ENCODE measurements at places on chromosomes 13 and 19. TPM values are rescaled to one million over a fixed set of nuclear protein-coding genes. Genes with fewer than 3 reads are reported as not detected.

HSH2D gene
- 0.38 TPM for total RNA-seq

GMIP gene
- 18.6 TPM for total RNA-seq

IGFL1 gene
- total RNA-seq = not detected

CEACAM7 gene
- not detected for total RNA-seq

MAP4K1 gene
- total RNA-seq = 7.1 TPM

RNF113B gene
- not detected for total RNA-seq

ATP4B gene
- total RNA-seq = not detected

COL5A3 gene
- total RNA-seq = 50.0 TPM

C1QTNF9 gene
- 0.34 TPM for total RNA-seq

WDR87 gene
- not detected for total RNA-seq

SIGLEC11 gene
- total RNA-seq = 3.3 TPM

IGFL2 gene
- total RNA-seq = not detected

TYK2 gene
- total RNA-seq = 87.9 TPM

CLEC17A gene
- total RNA-seq = not detected

PLIN4 gene
- 961 TPM for total RNA-seq

CD70 gene
- not detected for total RNA-seq

NKG7 gene
- 1.7 TPM for total RNA-seq

ZNF439 gene
- 5.1 TPM for total RNA-seq

LILRB1 gene
- 2.4 TPM for total RNA-seq

PDE4A gene
- total RNA-seq = 14.3 TPM

HIPK4 gene
- not detected for total RNA-seq

PAN3 gene
- 36.0 TPM for total RNA-seq

KCNN1 gene
- not detected for total RNA-seq

APLP1 gene
- total RNA-seq = not detected

PRR36 gene
- not detected for total RNA-seq

NXNL1 gene
- 2.1 TPM for total RNA-seq

CGB7 gene
- 1.3 TPM for total RNA-seq

C5AR2 gene
- 1.3 TPM for total RNA-seq

ZNF805 gene
- total RNA-seq = 18.9 TPM

HS6ST3 gene
- 0.33 TPM for total RNA-seq

LMTK3 gene
- not detected for total RNA-seq

DHRS12 gene
- total RNA-seq = 25.1 TPM

NDUFA11 gene
- 159 TPM for total RNA-seq
